ENCODE measurements at places on chromosomes 6 and 20. TPM values are rescaled to one million over a fixed set of nuclear protein-coding genes. Genes with fewer than 3 reads are reported as not detected.

Gene CDH26
- 1.6 TPM for total RNA-seq

Gene ANGPT4
- total RNA-seq = not detected

Gene SIRPA
- total RNA-seq = 19.5 TPM

Gene TMEM181
- 8.8 TPM for total RNA-seq

Gene SFTA2
- total RNA-seq = not detected

Gene JAG1
- total RNA-seq = 22.1 TPM

Gene PRDM13
- not detected for total RNA-seq

Gene BEND6
- total RNA-seq = 0.16 TPM

Gene C6orf58
- not detected for total RNA-seq

Gene EFCAB8
- not detected for total RNA-seq

Gene CLIC5
- total RNA-seq = 279 TPM

Gene MYMX
- 0.56 TPM for total RNA-seq

Gene CTAGE9
- not detected for total RNA-seq

Gene CYP21A2
- total RNA-seq = not detected

Gene OR2H2
- not detected for total RNA-seq

Gene RFX6
- total RNA-seq = not detected

Gene ADAT2
- 1.4 TPM for total RNA-seq

Gene CENPW
- 0.48 TPM for total RNA-seq

Gene CASP8AP2
- total RNA-seq = 13.8 TPM

Gene SOBP
- total RNA-seq = 15.6 TPM

Gene ZNF334
- total RNA-seq = 0.40 TPM
